ENCODE measurements at places on chromosomes 2 and 18. TPM values are rescaled to one million over a fixed set of nuclear protein-coding genes. Genes with fewer than 3 reads are reported as not detected.

GRCh38 chr2:9594366-9595054 is 36.3 kb downstream of the YWHAQ start:
- no peak for DNase-seq

DNA sequence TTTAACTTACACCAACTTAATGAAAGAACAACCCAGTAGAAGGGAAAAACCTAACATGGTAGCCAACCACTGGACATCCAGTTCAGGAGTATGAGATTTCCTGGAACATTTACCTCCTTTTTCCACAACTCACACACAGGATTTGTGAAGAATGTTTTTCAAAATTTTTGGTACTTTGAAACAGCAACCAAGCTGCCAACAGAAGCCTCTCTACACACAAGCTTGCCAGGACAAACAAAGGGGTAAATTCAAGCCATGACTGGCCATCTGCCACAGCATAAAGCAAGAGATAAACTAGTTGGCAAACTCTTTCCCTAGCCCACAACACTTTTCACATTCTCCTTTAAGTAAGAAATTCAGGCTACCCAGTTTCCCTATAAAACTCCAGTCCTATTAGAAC is 21.4 kb downstream of the MGAT4A start:
- no peak for DNase-seq

- no peak for DNase-seq
Measured at GRCh38 chr2:234001380-234002160, 48.9 kb upstream of the SPP2 start.

DNA sequence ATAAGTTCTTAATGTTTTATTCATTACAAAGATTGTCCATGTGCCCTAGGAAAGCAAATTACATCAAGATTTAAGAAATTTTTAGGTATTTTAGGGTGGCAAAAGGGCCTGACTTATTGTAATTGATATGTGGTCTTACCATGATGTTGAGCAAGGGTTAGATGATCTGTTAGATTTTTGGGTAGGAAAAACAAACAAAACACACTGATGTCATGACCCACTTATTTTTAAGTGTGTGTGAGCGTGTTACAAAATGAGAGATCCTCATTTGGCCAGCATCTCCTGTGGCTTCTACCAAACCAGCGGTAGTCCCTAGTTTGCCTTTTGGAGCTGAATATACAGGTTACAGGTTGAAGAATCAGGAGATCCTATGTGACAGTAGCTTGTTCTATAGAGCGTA is 89.8 kb upstream of the ITGB6 start:
- DNase-seq: no peak

GRCh38 chr2:121992700-121993099 is 237.2 kb downstream of the TSN start:
- DNase-seq: no peak

GRCh38 chr2:105409717-105410116 is 10.9 kb upstream of the FHL2 start:
- peak; percentile 87 for DNase-seq

DNA sequence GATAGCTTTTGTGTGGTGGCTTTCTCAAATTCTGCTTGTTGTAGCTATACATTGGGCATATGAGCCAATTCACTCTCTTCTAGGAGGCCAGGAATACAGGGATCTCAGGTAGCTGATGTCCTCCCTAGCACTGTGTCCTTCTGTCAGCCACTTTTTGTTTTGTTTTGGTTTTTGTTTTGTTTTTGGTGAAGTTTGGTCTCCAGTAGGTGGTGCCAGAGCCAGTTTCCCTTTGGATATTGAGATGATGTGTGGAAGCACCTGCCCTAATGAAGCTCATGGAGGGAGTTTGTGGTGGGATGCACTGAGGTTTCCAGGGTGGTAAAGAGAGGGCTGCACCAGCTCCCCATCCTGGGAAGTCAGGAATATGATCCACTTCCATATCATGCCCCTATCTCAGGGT is 100.5 kb upstream of the VWC2L start:
- no peak for DNase-seq

DNA sequence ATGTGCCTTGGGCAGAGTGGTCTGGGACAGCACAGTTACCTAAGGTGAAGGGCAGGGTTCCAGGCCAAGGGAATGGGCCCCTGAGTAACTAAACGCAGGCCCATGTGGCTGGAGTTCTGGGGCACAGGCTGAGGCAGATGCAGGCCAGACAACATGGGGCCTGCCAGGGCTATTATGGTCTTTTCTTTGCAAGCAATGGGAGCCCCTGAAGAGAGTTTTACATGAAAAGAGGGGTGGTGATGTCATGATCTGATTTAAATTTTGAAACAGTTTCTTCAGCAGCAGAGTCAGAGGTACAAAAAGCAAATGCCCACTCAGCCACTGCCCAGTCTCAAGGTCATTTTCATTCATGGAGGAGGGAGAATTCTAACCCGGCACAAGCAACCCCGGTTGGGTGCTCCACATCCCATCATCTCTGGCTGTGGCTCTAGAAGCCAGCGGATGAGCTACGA is 5.6 kb downstream of the CHST10 start:
- DNase-seq: no peak

DNA sequence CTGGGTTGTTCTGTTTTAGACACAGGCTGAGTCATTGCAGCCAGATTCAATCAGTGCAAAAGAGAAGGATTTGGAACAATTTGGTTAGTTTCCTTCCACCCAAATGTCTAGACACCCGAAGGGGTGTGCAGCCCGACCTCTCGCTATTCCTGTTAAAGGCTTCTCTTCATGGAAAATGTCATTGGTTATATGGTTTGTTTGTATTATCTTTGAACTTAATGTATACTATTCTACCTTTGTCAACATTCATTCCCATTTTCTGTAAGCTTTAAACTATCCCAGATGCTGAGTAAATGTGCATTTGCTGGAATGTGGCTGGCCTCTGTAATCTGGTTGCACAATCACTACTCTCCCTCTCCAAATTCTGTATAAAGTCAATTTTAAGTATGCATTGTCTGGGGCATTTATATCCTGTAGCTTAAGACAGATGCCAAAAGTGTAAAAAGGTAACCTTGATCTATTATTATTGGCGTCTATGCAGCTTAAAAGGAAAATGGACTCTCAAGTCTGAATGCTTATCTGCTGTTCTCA is 80.4 kb upstream of the RND3 start:
- no peak for DNase-seq

DNA sequence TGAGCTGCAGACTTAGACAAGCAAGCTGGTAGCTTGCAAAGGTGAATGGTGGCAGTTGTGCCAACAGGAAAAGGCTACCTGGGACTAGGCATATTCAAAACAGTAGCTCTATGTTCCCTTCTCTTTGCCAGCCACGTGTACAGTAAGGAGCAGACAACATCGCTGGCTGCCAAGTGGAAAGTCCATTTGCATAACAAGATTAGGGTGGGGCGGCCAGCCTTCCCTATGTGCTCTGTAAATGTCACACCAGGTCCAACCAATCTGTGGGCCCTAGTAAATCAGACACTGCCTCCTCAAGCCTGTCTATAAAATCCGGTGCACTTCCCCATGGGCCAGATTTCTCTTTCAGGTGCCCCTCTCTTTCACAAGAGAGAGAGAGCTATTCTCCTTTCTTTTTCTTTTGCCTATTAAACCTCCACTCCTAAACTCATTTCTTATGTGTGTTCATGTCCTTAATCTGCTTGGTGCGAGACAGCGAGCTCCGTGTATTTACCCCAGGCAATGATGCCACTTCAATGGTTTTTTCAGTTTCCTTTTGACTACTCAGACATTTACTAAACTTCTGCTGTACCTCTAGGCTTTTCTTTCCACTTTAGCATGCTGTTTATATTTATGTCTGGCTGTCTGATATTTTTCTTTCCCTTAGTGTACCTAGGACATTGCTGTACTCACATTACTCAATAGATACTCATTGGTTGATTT is 297.4 kb upstream of the GCFC2 start:
- no peak for DNase-seq

DNA sequence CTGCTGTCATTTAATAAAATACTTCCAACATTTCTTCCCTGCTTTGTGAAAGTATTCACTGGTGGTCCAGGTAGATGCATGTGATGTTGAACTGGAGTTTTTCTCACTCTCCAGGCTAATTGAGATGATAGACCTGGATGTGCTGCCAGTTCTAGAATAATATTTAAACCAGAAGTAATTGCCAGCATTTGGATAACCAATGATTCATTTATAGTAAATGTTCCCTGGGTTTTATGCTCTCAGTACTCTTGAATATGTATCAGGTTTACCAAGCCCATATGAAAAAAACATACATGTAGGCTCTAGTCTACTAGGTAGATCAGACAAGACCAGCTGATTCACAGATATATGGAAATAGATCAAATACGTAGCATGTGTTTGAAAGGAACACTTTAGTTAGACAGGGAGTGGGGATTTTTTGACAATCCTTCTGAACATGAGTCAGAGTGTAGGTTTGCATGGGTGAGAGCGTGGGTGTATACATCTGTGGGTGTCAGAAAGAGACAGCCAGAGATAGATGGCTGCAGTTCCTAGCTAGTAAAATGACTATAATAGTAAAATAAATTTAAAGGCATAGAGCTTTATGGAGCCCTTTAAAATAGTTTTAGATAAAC is 115.1 kb downstream of the NAB1 start:
- no peak for DNase-seq

DNA sequence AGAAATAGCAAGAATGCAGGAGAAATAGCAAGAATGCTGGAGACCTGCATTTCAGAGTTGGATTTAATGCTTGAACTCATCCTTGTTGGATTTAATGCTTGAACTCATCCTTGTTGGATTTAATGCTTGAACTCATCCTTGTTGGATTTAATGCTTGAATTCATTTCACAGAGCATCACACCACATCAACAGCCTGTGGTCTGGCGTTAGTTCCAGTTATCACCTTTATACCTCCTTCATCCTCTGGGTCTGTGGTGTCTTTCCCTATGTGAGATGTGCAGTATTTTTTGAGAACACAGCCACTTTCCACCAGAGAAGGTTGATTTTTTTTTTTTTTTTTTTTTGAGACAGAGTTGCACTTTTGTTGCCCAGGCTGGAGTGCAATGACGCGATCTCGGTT is 546.4 kb upstream of the SOX11 start:
- DNase-seq: no peak

DNA sequence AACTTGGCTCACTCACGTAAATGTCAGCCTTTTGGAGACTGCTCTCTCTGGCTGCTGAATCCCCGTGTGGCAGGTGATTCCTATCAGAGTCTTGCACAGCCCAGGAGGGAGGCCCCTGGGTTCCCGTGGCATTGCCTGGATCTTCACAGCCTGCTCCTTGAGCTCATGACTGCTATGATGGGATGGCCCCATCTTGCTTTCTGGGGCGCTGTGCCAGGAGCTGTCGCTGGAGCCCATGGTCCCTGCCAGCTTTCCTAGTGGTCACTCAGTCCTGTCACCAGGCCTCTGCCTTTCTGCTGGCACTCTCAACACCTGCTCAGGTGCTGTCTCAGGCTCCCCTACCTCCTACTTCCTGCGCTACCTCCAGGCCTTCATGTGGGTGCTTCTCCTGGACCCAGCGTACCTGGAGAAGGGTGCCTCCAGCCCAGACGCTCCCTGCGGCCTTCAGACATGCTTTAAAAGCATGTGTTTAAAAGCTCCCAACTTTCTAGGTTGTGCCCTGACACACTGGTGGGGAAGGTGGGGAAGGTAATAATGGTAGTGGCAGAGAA is 110.1 kb downstream of the MCFD2 start:
- DNase-seq: no peak

DNA sequence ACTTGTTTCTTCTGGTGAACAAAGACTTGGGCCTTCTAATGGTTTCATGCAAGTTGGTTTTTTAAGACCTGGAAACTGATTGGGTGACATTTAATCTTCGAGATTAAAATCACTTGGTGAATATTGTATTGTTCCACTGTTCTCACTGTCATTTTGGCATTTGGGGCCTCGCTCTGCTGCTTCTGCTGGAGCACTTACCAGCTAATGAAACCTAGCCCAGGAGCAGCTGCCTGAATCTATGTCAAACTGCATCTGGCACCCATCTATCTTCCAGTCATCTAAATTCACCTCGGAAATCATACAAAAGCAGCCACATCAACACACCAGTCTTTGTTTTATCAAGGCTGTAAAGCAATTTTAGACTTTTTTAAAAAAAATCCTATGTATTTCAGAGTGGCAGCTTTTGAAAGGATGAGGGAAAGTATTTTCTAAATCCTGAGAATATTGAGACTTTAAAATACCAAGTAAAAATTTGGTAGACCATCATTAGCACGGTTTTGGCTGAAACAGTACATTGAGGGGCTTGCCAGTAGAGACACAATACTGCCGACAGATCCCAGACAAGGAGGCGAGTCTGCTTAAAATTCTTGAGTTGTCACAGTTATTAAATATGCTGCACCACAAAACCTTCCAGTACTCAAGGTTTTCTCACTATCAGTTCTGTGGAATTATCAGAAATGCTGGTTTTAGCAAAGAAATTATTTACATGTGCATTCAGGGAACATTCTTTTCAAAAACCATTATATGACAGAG is 26.1 kb upstream of the SERTAD2 start:
- DNase-seq: no peak

- DNase-seq: no peak
Measured at GRCh38 chr2:2839782-2840531, 508.9 kb upstream of the MYT1L start.

GRCh38 chr18:79393635-79394533 is 1.8 kb upstream of the NFATC1 start:
- DNase-seq: peak; percentile 97

DNA sequence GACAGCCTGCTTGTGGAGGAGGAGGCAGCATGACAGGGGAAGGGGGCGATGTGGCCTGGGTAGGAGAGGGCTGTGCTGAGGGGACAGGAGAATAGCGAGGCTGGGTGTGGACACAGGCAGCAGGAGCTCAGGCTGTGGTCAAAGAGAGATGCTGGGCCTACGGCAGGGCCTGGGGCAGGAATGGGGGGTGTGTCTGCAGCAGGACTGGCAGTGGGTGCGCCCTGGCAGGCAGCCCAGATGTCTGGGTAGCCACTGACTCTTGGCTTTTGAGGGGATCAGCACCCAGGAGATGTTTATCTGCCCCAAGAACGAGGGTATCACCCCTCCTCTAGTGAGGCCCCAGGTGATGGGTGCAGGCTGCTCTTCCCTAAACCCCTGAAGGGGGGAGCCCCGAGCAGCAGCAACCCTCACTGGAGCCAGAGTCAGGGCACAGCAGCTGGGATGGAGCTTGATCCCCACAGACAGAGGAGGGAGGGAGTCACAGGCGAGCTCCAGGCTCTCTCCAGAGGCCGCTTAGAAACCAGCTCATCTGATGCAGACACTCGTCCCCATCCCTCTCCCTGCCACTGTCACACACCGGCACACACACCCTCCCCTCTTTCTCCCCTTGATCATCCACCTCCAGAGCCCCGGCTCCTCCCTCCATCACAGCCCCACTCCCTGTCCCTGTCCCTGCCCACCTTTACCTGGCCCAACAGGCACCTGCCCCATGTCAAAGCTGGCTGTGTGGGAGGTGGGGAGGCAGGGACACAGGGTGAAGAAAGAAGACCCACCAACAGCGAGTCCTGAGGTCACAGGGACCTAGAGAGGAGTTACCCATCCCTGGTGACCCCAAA is 29.8 kb upstream of the TNS1 start:
- DNase-seq: no peak

GRCh38 chr18:38076346-38077070 is 510.9 kb upstream of the CELF4 start:
- no peak for DNase-seq

GRCh38 chr2:138267902-138268254 is 233.7 kb upstream of the SPOPL start:
- DNase-seq: no peak

- DNase-seq: no peak
Measured at GRCh38 chr2:21915201-21915600, 791.4 kb downstream of the TDRD15 start.

SLC38A11 gene
- total RNA-seq: 0.41 TPM

EVX2 gene
- total RNA-seq: not detected

KCNJ13 gene
- not detected for total RNA-seq

BOLL gene
- total RNA-seq: not detected

GRB14 gene
- 21.8 TPM for total RNA-seq

PCARE gene
- total RNA-seq: 1.3 TPM

TWIST2 gene
- 0.53 TPM for total RNA-seq

CIDEA gene
- 2.1 TPM for total RNA-seq
